ENCODE measurements at places on chromosomes 11 and 22.

- no peak for DNase-seq
These were observed 33.8 kb downstream of the ZNF280B start for GRCh38 chr22:22474733-22475132.

GRCh38 chr11:29934115-29934638 is 82.7 kb downstream of the KCNA4 start:
- DNase-seq = no peak

GRCh38 chr11:57798905-57799559 is 37.4 kb downstream of the CTNND1 start:
- peak; percentile 24 for DNase-seq

GRCh38 chr11:73308961-73309919 is 1.2 kb downstream of the ARHGEF17 start:
- no peak for DNase-seq

DNA sequence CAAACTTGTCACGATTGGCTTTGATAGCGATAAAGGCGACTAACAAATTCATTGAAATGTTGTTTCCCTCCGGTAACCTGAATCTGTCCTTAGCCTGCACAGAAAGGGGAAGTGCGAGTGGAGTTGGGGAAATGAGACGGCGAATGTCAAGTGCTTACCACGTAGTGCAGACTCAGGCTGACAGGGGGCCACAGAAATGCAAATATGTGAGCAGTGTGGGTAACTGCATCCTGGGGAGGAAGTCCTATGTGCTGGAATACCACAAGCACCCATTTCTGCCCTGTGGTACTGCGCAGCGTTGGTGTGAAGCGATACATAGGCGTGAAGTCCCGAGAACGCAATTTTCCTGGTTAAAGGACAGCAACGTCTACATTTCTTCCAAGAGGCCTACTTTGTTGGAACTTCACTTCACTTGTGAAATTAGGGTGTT is 869 bp upstream of the EIF4ENIF1 start:
- DNase-seq = no peak

GRCh38 chr22:39183991-39184585 is 31.6 kb upstream of the CBX7 start:
- no peak for DNase-seq

DNA sequence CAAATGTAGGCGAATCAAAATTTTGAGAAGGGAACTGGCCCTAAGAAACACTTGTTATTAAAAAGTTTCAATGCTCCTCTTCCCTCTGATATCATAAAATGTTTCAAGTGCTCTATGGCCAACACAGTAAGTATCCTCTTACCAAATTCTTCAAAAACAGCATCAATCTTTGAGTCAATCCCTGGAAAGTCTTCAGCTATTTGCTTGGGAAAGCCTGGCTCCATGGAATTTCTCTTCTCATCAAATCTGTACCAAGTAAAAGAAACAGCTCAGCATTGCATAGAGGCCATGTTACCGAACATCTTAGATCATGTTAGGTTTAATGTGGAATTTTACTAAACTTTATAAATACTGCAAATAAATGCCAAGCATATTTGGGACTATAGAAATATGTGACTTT is 6.3 kb downstream of the MMP3 start:
- no peak for DNase-seq

GRCh38 chr11:133175103-133175502 is 357.2 kb downstream of the OPCML start:
- DNase-seq = no peak
